ENCODE measurements at places on chromosomes 11 and 22.

GRCh38 chr11:59865031-59865430 lies 1.3 kb downstream of the TCN1 start:
- DNase-seq: no peak

DNA sequence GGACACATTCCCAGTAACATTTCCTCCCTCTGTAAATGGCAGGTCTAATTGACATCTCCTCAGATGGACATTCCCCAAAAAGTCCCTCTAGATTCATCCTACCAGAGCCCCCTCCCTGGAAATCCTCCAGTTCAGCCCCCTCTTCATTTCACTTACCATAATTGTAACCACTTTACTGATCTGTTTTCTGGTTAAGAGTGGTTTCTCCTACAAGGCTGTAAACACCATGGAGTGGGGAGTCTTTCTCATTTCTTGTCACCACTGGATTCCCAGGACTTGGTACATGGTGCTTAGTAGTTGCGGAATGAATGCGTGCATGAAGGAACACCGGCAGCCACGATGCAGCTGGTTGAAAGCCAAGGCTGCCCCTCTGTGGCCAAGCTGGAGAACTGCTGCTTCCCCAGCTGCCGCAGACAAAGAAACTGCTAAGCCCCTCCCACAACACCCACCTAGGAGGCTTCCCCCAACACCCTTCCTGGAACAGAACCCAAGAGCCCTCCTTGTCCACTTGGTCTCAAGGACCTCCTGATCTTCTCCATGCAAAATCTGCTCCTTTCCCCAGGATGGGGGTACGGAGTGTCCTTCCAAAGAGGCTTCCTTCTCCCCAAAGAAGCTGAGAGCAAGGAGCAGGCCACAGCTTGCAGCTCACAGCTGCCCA lies 18.6 kb upstream of the SCARF2 start:
- DNase-seq: peak; percentile 57

GRCh38 chr22:38467904-38468442 lies at the start of gene KDELR3:
Gene KDELR3, plus strand, starts transcription at chr22:38468096. Its CDS starts 138 bp downstream, at chr22:38468234.
- DNase-seq: peak; percentile 38

DNA sequence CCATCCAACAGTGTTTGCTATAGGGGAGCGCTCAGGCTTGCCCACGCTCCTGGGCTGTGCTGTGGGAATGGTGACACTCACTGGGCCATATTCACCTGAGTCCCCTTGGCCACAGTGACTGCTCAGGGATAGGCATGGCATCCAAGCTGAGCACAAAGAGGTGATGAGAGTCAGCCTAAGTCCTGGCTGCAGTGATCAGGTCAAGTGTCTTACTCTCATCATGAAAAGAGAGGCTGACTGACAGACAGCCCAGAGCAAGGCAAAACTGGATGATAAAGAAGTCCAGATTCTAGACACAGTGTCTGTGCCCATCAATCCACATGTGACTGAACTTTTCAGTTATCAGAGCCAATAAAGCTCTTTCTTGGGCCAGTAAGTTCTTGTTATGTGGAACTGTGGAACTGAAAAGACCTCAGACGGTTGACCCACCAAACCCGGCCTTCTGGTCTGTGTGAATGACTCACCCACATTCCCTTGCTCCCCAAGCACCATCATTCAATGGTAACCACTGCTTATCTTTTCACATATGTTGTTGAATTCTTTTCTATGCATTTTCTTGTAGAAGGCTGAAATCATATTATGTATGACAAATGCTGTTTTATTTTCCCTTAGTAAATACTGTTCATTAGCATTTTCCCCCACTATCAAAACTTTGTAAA lies 43.2 kb upstream of the YPEL1 start:
- peak; percentile 44 for DNase-seq

DNA sequence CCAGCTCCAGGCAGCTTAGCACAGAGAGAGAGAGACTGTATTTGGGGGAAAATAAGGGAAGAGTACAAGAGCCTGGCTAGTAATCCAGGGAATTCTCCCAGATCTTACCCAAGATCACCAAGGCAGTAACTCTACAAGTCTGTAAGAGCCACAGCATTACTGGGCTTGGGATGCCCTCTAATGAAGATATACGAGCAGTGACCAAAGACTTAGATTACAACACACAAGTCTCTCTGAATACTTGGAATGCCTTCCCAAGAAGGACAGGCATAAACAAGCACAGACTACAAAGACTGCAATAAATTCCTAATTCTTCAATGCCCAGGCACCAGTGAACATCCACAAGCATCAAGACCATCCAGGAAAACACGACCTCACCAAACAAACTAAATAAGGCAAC lies 17.7 kb downstream of the DNAJC24 start:
- DNase-seq: no peak

- DNase-seq: no peak
These were observed 15.3 kb upstream of the SYTL2 start for GRCh38 chr11:85826116-85826855.

Data from fibroblast of skin of left quadriceps (primary cell).